ENCODE measurements at places on chromosomes 4 and X.

- DNase-seq = no peak
These were observed 22.0 kb downstream of the SMIM14 start for GRCh38 chr4:39616651-39617050.

DNA sequence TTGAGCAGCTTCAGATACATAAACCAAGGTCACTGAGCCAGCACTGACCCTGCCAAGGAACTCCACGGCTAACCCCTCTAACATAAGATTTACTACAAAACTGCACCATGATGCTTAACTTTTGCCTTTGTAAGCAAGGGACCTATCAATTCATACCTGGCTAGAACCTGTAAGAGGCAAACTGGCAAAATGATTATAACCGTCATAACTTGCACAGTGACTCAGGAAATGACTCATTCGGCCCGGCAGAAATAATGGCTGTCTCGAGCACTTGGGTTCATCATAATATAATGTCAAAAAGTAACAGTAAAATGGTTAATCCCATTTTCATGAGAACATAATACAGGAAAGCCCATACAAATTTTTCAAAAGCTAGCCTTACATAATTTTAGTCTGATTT lies 17.2 kb downstream of the RASGEF1B start:
- DNase-seq = no peak

DNA sequence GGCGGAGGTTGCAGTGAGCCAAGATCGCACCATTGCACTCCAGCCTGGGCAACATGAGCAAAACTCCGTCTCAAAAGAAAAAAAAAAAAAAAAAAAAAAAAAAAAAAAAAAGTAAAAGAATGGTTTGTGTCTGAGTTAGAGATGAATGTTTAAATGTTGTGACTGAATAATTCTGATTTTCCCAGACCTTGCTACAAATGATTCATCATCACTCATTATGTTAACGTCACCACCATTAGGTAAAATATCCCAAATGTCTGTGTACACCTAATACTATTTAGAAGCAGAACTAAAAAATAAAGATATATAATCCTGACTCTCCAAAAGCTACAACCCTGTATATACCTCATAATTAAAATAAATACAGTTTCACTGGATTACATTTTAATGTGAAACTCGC lies 70.8 kb downstream of the HHIP start:
- no peak for DNase-seq

DNA sequence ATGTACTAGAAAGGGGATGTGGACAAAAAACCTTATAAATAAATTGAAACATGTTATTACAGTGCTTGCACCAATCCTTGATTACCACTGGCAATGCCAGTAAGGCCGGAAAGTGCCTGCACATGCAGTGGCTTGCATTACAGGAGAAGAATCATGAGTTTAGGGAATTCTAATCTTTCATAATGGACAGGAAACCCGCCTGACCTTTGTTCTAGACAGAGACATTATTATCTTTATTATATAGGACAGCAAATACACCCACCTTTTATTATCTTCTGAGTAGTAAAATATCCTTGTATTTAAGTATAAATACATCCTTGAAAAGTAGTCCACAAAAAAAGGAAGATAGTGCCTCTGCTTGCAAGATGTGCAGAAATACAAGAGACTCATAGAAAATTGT lies 379.9 kb upstream of the LCORL start:
- no peak for DNase-seq

DNA sequence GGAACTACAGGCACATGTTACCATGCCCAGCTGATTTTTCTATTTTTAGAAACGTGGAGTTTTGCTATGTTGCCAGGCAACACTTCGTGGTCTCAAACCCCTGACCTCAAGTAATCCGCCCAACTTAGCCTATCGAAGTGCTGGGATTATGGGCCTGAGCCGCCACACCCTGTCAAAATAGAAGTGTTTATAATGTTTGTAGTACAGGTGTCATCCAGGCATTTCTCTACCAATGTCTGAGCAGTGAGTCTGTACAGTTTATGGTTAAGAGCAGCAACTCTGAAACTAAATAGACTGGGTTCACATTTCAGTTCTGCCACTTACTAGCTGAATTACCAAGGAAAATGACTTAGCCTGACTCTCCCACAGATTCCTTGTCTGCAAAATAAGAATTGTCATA lies 460.4 kb upstream of the GALNT7 start:
- no peak for DNase-seq

DNA sequence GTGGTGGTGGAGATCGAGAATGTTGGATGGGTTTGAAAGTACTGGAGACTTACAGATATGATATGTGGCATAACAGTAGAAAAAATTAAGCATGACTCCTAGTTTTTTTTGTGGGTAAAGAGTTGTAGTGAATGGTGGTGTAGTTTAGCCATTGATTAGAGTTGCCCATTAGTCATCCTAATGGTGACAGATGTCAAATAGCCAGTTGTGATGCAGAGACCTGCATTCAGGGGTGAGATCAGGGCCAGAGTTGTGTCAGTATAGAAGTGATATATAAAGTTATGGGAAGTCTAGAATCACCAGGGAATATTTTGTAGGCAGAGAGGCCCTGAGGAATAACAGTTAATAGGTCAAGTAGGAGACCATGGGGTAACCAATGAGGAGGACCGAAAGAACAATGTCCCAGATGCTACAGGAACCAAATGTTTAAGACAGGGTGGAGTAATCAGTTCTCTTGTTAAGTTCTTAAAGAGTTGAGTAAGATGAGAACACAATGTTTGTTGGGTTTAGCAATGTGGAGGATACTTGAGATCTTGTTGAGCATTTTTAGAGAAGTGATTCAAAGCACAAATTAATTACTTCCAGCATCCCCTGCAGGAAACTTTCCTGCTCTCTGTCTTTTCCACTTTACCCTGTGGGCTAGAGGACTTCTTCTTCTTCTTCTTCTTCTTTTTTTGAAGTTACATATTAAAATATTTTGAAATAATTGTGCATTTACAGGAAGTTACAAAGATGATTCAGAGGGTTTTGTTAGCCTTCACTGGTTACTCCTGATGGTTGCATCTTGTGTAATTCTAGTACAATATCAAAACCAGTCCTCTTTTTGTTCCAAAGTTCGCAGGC lies 13.3 kb downstream of the SGMS2 start:
- DNase-seq = no peak

DNA sequence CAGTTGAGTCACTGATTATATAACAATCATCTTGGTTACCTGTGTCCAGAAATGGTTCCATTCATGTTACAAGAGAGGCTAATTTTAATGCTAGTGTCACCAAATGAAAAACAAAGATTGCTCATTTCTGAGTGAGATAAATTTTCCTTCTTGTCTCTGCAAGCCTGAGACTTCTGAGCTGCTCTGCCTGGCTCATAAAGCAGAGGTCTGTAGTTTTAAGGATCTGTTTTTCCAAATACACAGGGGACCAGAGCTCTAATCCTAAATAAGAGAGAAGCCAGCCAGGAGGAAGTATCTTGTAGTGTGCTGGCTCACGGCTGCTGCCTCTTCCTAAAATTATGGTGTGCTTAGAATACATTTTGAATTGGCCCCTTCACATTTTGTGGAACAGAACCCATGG lies 42.6 kb downstream of the CLDN34 start:
- DNase-seq = no peak

GRCh38 chrX:118552121-118552900 lies 56.7 kb downstream of the DOCK11 start:
- DNase-seq = no peak

DNA sequence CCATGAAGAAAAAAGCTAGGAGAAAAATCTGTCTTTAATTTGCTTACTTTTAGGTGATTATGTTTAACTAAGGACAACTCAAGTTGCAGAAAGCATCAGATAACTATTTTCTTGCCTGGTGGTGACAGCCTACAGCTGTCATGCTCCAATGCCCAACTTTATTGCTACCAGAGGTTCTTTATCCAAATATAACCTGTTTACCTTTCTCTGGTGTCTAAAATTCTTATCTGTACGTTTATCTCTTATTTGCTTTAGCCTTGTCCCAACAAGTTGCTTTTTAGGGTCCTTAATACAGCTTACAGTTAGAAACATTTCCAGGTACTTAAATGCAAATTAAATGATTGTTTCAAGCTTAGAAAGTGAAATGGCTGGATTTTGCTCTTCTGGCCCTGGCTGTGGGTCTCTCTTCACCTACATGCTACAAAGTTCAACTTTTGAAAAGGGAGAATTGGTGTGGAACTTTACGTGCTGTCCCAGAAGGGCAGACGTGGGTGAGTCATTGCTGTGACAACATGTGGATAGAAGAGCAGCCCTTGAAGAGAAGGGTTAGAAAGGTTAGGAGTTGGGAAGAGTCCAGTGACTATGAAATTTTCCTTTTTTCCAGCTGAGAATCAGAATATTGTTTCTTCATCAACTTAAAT lies 60.7 kb downstream of the HPGD start:
- DNase-seq = no peak

GRCh38 chrX:55867708-55868107 lies 150.2 kb downstream of the RRAGB start:
- DNase-seq = no peak

- DNase-seq = no peak
These were observed 21.2 kb downstream of the DOK7 start for GRCh38 chr4:3484057-3484973.

DNA sequence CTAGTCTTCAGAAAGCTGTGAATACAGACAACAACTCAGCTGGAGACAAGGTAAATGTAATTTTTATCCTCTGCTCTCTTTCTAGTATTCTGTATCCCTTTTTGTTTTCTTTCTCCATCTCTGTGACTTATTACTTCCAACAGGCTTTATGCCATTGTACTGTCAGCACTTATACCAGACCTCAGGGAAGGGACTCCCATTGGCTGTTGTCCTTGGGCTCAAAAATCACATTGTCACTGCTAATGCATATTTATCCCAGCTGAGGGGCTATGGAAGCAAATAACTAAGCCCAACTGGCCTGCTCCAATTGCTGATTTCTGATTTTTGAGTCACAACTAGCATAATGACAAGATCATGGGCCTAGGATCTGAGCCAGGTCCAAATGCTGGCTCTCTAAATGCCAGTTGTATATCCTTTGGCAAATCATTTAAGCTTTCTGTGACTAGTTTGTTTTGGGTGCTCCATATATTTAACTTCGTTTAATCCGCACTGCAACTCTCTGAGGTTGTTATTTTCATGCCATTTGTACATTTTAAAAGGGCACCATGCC lies 395.1 kb upstream of the GNPDA2 start:
- DNase-seq = no peak

DNA sequence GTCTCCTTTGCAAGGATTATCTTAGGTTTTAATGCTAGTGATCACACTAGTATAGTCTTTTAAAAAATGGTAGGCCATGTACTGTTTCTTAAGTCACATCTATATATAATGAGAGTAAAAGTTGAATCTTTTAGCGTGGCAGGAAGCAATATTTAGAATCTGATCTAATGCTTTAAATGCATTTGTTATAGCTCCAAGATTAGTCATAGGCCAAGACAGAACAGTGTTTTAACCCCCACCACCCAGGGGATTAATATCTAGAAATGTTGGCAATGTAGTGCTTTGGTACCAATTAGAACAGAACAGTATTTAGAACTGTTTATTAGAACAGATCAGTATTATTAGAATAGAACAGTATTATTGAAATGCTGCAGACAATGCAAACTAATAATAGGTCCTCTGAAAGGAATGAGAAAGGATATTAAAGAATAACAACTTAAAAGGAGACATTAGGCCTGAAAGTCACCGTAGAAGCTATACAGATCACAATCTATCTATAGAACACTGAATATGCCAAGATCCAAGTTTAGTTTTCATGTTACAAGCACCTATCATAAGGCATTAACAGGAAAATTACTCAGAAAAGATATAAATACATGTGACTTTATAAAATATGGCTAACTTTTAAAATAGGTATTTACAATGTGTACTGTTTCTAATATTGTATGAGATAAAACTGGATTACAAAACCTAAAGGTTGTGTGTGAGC lies 146.2 kb downstream of the NPNT start:
- no peak for DNase-seq

- peak; percentile 13 for DNase-seq
These were observed 367.4 kb downstream of the UNC5C start for GRCh38 chr4:95181243-95181995.

- DNase-seq = no peak
These were observed 65.2 kb downstream of the PHOX2B start for GRCh38 chr4:41683326-41683725.

GRCh38 chr4:88419874-88420273 lies 37.0 kb upstream of the HERC5 start:
- no peak for DNase-seq

- no peak for DNase-seq
These were observed 52.4 kb downstream of the KLHL5 start for GRCh38 chr4:39114436-39114835.

DNA sequence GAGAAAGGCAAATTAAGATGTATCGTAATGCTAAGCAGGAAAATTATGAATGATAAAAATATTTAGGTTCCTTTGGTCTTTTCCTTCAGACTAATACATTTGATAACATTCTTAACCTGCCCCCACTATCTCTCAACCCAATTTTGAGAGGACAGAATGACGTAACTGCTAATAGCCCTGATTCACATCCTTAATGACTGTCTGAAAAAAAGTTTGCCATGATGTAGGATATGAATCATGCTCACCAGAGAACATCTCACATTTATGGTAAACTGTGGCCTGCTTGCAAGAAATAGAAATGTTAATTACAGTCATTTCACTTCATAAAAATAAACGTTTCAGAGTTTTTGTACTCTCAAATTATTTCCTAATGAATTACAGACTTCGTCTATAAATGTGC lies 128.0 kb upstream of the VEGFC start:
- DNase-seq = no peak

DNA sequence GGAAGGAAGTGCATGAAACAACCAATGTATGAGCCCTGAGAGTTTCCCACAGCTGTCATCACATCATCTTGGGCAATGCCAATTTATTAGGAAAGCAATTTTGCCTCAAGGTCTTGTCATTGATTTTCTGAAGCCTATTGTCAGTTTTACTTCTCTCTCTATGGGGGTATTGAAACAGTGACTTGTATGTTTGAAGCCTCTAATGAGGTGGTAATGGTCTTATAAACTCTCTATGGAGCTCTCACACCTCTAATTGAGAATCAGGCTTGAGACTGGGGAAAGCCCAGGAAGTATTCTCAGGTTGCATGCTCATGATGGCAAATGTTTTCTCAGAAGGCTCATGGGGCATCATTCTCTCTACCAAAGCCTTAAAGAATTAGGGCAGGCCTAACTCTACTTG lies 308.2 kb upstream of the EMCN start:
- no peak for DNase-seq

- DNase-seq = no peak
These were observed 359.0 kb downstream of the HS3ST1 start for GRCh38 chr4:11069581-11070211.

DNA sequence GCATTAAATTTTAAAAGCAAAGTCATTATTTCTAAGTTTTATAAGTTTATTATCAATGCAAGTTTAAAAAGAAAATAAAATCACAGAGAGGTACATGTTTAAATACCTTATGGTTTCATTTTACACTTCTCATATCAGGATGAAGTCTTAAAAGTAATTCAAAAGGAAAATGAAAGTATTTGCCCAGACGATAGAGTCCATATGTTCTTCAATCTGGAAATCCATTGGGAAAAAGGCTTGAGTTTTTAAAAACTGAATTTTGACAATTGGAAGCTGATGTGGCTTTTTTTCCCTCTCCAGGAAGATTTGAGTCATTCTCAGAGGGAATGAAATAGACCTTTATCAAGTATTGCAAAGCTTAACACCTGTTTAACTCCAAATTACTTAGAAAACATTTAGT lies 37.1 kb downstream of the MAB21L2 start:
- DNase-seq = no peak

- DNase-seq = no peak
These were observed 1112.5 kb downstream of the TECRL start for GRCh38 chr4:63296773-63297172.

All from anterior cingulate cortex (tissue), 58 donors.